ENCODE measurements at places on chromosomes 11 and 22.

GRCh38 chr22:19786959-19787848 is 26.6 kb downstream of the TBX1 start:
- DNase-seq: no peak

GRCh38 chr11:92837595-92837994 is 131.9 kb upstream of the MTNR1B start:
- peak; percentile 73 for DNase-seq

- DNase-seq: no peak
These were observed 10.8 kb downstream of the LARGE2 start for GRCh38 chr11:45933131-45933831.

DNA sequence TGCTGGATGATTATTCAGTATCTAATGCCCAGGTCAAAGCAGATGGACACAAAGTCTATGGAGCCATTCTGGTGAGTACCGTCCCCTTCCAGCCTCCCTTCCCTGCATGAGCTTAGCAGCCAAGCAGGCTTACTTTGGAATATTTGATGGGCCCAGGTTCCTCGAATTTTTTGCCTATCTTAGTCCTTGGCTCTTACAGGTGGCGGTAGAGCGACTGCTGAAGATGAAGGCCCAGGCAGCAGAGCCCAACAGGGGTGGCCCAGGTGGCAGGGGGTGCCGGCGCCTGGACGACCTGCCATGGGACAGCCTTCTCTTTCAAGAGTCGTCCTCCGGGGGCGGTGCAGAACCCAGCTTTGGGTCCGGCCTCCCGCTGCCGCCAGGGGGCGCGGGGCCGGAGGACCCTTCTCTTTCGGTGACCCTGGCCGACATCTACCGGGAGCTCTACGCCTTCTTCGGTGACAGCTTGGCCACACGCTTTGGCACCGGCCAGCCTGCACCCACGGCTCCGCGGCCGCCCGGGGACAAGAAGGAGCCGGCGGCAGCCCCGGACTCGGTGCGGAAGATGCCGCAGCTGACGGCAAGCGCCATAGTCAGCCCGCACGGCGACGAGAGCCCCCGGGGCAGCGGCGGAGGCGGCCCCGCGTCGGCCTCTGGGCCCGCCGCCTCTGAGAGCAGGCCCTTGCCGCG is 741 bp upstream of the TMEM179B start:
- DNase-seq: no peak

DNA sequence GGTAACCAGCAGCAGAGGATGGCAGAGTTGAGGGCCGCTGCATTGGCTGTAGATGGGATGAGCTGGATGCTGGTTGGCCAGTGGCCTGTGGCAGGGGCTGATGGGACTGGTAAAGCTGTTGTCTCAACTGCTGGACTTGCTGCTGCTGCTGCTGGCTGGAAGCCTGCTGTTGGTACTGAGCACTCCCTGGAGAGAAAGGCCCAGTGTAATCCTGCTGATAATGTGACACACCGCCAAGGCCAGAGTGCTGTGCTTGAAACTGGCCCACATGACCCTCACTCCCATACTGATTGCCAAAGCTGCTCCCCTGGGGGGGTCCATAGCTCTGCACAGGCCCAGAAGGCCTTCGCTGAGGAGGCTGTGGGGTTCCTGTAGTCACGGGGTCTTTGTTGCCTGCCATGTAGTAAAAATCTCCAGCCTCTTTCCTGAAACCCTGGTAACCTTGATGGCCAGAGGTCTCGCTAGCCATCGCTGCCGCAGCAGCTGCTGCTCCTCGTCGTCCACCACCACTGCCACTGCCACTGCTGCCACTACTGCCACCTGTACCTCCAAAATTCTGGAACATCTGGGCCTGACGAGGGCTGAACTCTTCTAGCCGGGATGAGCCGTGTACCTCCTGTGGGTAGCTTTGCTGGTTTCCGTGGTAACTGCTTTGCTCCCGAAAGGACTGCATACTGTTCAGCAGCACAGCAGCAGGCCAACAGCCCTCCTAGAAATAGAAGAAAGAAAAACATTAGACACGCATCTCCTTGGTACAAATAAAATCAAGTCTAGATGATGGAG is 55.6 kb downstream of the TCF20 start:
- DNase-seq: no peak

DNA sequence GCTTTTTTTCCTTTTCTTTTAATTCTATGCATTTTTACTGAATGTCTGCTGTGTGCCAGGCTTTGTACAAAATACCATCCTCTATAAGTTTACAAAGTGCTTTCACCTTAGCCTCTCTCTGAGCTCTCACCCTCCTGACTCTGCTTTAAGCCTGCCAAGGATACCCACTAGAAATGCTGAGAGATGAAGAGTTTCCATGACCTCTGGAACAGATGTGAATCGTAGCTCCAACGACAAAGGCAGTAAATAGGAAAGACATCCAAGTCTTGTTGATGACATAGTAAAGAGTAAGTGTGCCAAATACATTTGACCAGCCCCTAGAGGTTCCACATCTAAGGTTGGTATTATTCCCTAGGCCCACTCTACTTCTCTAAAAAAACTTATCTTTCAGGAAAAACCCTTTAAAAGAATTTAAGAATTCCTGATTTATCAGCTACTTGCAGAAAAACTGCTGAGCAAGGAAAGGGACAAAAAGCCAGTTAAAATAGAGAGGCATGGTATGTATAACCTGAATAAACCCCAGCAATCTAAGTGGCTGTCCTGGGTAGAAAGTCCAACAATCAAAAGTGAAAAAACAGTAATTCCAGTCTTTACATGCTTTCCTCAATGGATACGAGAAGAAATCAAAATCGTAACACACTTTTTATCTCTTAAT is 45.4 kb downstream of the GAB2 start:
- DNase-seq: no peak

DNA sequence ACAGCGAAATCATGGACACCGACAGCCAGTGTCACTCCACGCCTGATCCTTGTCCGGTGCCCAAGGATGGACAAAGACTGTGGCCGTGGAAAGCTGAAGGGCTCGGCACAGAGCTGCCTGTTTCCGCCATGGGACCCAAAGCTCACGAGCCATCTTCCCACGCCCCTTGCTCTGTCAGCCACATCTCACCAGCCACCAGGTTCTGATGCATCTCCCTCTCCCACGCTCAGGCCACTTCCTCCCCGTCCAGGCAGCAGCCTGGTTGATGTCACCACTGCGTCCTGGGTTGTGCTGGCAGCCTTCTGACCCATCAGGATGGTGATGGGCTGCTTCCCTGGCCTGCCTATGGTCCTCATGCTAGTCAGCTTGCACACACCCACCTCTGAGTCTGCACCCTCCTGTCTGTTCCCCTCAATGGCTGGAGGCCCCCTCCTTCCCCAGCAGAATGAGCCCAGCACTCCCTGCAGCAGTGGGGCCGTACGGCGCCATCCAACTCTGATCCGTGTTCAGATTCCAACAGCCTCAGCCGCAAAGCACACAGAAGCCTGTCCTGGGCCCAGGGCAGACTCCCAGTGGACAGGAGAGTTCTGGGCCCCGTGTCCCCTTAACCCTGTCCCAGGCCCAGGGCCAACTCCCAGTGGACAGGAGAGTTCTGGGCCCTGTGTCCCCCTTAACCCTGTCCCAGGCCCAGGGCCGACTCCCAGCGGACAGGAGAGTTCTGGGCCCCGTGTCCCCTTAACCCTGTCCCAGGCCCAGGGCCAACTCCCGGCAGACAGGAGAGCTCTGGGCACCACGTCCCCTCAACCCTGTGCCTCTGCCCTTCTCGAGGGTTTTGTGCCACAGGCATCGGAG is 259.5 kb downstream of the BRD1 start:
- DNase-seq: no peak

GRCh38 chr11:133346137-133346536 is 186.2 kb downstream of the OPCML start:
- DNase-seq: no peak

DNA sequence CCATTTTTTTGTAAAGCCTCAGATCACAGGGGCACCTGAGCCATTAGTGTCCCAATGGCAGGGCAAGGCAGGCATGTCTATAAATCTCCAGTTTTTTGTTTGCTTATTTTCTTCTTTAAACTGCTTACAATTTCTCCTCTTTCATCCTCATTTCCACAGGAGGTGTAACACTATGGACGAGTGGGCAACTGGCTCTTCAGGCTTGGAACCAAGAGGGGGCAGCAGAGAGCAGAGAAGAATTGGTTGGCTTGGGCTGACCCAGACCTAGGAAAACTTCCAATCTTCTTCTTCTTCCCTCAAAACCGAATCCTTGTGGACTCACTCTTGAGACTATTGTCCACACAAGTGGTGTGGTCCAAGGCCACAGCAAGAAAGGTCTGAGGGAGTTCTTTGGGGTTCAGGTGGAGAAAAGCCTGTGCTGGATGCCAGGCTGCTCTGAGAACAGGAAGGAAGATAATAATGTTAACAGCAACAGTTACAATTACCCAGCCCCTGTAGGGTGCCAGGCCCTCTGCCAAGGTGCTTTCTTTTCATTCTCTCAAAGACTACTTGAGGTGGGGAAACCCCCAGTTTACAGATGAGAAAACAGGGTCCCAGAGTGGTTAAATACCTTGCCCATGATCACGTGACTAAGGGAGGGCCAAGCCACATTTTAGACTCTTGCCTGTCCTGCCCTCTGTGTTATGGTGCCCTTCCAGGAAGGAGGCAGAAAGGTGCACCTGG is 70.7 kb upstream of the E2F8 start:
- DNase-seq: no peak

DNA sequence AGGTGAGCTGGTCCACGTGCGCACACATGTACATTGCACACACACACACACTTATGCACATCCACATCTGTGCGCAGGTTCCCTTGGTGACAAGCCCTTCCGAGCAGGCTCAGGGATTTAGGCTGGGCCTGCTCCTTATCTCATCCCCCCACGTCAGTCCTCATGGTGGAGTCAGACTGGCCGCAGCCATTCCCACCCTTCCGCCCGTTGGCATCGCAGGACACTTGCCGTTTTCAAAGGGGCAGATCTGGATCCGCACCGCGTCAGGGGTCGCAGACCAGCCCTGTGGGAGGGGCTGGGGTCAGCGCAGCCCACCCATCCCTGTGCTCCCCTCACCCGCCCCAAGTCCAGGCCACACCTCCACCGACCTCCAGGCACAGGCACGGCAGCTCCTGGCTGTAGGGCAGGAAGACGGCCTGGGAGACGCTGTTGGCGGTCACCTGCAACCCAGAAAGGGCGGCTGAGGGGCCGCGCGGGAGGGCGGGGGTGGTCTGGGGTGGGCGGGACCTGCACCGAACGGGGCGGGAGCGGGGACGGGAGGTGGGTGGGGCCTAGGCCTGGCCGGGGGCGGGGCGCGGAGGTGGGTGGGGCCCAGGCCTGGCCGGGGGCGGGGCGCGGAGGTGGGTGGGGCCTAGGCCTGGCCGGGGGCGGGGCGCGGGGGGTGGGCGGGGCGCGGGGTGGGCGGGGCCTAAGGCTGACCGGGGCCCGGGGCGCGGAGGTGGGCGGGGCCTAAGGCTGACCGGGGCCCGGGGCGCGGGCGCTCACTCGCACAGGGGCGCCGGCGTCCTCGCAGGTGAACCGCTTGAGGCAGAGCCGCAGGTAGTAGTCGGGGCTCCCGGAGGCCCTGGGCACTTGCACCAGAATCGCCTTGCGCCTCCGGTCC is 13.3 kb downstream of the IL17REL start:
- no peak for DNase-seq

DNA sequence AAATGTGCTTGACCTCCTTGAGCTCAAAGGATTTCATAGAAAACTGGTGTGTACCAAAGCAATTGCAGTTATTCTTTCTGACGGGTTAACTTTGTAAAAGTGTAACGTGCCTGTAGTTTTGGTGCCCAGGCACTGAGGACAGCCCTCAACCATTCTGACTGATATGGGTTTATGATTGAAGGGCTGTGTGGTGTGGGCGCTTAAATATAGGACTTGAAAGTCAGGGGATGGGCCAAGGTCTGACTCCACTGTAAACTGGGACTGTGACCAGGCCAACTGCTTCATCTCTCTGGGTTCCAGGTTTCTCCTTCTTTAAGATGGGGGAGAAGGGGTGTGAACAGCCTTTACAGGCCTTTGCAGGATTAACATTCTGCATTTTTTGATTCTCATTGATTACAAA is 191.1 kb upstream of the ARHGAP20 start:
- DNase-seq: no peak

DNA sequence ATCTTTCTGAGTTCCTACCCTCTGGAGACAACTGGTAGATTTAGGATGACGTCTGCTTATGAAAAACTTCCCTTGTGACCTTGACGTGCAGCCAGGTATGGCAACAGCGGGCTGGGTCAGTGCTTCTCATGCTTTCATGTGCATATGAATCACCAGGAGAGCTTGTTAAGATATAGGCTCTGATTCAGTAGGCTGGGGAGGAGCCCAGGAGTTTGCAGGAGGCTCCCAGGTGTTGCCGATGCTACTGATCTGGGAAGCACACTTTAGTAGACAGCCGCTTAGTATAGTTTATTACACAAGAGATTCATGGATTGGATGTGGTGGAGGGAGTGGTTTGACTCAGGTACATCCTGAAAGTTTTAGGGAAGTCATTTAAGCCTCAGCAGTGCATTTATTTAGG is 23.8 kb downstream of the DIXDC1 start:
- DNase-seq: no peak

GRCh38 chr22:22068025-22068424 is 85.4 kb upstream of the TOP3B start:
- no peak for DNase-seq

- DNase-seq: no peak
These were observed 177.2 kb upstream of the MTMR2 start for GRCh38 chr11:96101146-96101545.

GRCh38 chr11:122340607-122341290 is 224.7 kb upstream of the BLID start:
- DNase-seq: no peak

DNA sequence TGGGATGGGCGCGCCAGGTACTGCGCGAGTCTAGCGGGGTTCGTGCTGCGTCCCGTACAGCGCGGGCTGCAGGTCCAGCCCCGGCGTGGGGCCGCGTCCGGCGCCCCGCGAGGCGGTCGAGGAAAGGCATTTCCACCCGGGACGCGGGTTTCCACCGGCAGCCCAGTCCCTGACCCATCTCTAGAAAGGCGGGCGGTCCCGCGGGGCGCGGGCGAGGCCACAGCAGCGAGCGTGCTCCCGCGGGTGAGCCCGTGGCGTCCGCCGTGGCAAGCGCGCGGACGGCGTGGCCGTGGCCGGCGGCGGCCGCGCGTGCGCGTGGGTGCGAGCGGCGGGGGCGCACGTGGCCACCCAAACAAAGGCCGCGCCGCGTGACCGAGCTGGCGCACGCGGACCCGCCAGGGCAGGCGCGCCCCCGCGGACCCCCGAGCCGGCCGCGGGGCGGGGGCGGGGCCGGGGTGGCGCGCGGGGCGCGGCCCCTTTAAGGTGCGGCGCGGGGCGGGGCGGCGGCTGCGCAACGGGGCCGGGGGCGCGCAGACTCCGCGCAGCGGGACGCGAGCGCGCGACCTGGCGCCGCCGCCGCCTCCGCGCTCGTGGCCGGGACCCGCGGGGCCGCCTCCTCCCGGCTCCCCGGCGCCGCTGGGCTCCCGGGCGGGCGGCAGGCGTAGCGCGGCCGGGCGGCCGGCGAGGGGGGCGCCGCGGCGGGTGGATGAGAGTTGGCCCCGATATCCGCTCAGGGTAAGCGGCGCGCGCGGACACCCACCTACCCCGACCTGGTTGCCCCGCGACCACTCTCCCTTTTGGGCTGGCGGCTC is 39.3 kb upstream of the CELSR1 start:
- no peak for DNase-seq

DNA sequence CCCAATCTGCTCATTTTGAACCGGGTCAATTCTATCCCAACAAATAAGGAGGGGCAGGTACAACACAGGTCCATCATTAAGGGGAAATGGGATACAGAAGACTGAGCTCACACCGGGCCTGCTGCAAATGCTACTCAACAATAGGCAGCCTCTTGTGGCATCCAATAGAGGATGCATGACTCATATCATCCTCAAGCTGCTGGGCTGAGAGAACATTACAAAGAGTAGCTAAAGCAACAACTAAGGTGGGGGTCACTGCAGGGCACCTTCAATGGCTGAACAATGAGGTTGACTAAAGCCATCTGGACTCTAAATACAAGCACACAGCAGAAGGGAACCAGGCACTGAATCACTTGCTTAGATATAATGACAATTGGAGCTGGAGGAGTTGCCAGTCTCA is 130.1 kb upstream of the SYN3 start:
- no peak for DNase-seq

Data from NCI-H187 treated with DMSO at 0.1 percent for 48 hours (cell line).